ENCODE measurements at places on chromosomes 4 and X.

- DNase-seq: no peak
These were observed 100.0 kb downstream of the ADAMTS3 start for GRCh38 chr4:72468904-72469502.

- peak; percentile 35 for DNase-seq
These were observed 164.0 kb downstream of the RNF150 start for GRCh38 chr4:140969296-140969695.

DNA sequence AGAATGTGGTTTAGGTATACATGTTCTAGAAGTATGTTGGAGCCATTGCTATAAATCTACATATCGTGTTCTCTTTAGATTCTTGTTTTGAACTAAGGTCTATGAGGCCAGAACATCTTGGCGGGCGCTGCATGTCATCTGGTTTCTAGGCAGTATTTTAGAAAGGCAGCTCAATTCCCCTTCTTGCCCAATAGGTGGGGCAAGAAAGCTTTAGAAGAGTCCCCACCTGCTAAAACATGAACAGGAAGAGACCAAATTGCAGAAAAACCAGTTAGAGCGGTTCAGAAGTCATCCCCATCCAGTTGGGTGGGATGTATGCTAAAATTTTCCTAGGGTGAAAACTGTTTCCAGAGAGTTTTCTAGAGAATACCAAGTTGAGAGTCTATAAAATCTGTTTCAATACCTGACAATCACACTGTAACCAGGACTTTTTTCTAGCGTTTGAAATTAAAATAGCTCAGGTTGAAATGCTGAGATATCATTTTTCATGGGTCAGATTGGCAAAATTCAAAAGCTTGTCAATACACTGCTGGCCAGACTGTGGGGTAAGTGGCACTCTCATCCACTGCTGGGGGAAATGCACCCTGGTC lies 17.5 kb upstream of the SH3KBP1 start:
- DNase-seq: peak; percentile 34

DNA sequence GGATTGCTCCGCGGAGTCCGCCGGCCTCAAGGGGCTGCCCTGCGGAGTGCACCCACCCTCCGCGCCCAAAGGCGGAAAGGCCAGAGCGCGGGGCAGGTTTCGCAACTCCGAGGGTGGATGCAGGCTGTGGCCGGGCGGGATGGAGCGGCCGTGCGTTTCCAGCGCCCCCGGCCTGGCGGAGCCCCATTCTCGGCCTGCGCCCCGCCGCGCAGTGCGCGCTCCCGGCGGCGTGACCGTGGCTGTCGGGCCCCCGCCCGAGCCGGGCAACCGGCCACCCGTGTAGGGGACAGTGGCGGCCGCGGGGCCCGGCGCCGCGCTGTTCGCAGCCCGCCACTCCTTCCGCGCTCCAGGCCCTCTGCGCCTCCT lies 331 bp downstream of the SETD7 start:
- DNase-seq: no peak

GRCh38 chr4:77269505-77269904 lies 112.5 kb downstream of the CCNG2 start:
- no peak for DNase-seq

GRCh38 chr4:155487210-155487609 lies 110.4 kb upstream of the MAP9 start:
- DNase-seq: no peak

DNA sequence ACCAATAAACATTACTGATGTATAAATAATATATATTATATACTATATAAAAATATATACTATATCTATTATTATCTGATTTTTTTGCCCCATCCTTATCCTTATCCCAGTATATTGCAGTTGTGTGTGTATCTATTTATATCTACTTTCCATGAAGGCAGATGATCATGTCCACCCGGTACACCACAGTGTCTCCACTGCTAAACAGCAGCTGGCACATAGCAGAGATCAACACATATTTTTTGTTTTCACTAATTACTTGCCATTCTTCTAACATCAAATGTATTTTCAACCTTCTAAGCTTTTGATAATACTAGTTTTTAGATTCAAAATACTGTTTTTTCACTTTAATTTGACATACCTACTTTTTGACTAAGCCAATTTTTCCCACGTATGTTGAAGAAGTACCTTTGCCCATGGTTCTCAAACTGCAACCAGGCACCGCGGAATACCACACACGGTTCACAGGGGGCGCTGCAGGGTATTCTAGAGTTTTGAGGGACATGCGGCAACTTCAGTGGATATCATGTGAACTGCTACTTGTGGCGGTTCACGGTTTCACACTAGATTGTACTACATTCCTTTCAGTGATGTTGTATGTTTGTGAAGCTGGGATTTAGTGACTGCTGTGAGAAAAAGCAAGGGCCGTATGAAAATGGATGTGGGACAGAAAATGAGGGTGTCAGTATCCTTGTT lies 182.5 kb upstream of the NPY2R start:
- DNase-seq: peak; percentile 23

DNA sequence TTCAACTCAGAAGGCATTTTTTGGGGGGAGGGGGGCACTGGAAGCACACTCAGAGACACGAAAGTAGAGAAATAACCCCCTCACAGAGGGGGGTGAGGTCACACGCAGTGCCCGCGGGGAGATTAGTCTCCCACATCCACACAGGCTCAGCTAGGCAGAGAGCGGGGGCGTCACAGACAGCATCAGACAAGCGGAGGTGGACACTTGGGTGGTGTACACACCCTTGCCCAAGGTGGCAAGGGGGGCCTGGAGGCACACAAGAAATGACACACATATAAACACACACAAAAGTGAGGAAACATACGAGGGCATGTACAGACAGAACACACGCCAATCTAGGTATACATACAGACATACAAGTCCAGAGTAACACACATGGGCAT lies 637 bp upstream of the SYN1 start:
- no peak for DNase-seq

DNA sequence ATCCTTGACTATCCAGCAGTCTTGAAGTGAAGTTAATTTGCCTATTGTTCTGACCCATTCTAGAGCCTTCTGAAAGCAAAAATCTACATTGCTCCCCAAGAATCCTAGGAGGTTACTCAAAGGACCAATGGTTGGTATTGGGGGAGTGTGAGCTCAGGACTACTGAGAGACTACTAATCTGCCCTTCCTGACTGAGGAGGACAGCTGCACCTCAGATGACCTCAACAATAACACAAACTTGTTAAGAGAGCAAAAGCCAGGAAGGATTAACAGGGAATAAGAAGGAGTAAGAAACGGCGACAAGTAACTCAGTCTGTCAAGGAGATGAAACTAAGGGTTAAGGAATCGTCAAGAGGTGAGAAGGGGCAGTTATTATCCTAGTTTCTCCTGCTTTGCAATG lies 43.4 kb downstream of the IDS start:
- DNase-seq: no peak

GRCh38 chr4:184171011-184171410 lies 46.7 kb downstream of the ENPP6 start:
- peak; percentile 68 for DNase-seq

- DNase-seq: no peak
These were observed 129.0 kb downstream of the C4orf51 start for GRCh38 chr4:145808848-145809512.

Data from femur (tissue), 1 donor.